ENCODE measurements at places on chromosomes 1 and 21.

DNA sequence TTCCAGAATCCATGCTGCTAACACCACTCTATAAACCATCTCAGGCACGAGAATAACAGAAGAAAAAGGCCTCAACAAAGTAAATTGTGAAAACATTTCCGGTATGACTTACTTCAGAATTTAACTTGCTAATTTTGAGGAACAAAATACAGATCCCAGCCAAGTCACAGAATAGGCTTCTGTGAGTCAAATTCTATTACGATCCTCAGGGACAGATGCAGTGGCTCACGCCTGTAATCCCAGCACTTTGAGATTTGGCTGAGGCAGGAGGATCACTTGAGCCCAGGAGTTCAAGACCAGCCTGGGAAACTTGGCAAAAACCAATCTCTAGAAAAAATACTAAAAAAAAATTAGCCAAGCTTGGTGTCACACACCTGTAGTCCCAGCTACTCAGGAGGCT is 8.8 kb upstream of the CCDC27 start:
- DNase-seq, result no peak

GRCh38 chr1:241499910-241500309 is 19.6 kb downstream of the FH start:
- peak; percentile 62 for DNase-seq

DNA sequence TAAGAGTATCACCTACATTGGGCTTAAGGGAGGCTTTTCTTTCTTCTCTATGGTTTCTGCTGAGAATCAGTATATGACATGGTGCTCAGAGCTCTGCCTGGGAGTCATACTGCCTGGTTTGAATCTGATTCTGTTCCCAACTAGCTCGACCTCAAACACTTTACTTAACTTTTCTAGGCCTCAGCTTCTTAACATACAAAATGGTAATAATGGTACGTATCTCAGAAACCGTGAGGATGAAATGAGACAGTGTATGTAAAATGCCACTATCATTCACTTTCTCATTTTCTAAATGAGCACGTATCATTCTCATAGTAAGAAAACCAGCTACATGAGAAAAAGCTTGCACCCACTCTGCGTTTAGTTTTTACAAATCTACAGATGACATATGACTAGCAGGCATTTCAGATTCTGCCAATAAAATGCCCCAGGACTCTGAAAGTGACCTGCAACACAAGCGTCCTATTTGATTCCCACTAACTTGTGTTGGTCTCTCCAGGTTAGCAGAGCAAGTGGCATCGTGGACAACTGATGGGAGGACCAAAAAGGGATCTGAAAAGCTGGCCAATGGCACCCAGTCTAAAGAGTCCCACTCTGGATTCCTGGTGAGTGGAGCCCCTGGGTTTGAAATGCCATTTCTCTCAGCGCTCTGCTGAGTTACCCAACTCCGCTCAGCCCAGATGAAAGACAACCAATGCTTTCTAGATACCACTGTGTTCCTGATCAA is 6.1 kb downstream of the CTNNBIP1 start:
- DNase-seq, result no peak

DNA sequence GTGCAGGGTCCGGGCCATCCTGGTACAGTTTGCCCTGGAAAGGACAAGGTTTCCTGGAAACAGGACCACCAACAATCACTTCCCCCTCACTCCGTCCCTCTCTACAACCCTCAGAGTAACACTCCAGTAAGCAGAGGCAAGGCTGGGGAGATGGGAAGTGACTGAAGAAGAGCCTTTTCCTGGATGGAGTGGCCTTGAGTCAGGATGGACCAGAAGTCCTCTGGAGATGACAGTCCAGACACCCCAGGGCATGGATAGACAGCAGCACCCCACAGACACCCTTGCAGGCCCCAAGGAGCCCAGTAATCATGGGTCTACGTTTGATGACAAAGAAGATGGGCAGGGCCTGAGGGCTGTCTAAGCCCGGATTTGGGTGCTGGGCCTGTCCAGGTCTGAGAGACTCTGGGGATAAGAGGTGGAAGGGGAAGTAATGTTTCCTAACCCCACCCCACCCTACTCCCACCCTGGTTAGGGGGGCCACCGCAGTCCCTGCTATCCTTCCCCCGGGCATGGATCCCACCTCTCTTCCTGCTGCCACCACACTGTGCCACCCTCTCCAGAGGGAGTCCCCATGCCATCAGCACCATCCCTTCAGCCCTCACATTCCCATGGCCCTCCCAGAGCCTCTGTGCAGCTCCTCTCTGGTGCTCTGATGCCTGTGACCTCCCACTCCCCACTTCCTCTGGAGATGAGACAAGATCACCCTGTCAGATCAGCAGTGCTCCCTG is 7.2 kb upstream of the S100A8 start:
- DNase-seq, result no peak

DNA sequence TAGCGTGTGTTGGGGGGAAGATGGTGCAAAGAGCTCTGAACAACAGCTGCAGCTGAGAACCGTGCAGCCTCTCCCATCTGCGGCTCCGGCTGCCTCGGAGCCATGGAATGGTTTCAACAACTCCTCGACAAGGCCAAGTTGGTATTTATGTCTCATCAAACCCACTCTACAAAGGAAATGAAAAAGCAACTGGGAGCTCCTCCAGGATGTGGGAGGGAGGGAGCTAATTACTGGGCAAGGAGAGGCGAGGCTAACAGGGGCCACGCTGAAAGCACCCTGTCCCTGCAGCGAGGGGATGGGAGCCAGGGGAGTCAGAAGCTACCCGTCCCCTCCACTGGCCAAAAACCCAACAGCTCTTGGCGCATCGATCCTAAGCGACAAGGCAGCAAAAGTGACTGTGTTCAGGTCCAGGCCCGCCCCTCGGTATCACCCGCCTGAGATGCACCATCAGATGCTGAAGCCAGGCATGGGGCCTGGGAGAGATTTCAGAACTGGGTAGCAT is 63.1 kb downstream of the ACOT7 start:
- DNase-seq, result peak; percentile 82

DNA sequence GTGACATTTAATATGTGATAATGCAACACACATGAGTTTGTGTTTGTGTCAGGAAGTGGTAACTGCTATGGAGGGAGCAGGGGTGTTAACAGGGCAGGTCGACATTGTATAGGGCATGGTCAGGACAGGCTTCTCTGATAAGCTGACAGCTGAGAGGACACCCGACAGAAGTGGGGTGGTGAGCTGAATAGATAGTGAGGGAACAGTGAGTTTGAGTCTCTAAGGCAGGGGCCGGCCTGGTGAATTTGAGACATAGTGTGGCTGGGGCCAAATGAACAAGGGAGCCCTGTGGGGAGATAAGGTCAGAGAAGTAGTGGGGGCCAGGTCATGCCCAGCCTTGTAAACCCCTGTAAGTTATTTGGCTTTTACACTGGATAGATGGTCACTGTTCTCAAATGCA is 217.4 kb upstream of the KIAA0040 start:
- no peak for DNase-seq

- peak; percentile 17 for DNase-seq
Observed at GRCh38 chr1:93810316-93810715, 68.7 kb downstream of the DNTTIP2 start.

DNA sequence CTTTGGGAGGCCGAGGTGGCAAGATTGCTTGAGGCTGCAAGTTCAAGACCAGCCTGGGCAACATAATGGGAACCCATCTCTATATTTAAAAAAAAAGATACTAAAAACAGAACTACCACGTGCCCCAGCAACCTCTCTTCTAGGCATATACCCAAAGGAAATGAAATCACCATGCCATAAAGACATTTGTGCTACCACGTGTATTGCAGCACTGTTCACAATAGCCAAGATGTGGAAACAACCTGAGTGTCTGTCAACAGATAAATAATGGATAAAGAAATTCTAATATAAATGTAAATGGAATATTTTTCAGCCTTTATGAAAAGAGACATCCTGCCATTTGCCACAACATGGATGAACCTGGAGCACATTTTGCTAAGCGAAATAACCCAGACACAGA is 128.6 kb downstream of the PCNX2 start:
- no peak for DNase-seq

DNA sequence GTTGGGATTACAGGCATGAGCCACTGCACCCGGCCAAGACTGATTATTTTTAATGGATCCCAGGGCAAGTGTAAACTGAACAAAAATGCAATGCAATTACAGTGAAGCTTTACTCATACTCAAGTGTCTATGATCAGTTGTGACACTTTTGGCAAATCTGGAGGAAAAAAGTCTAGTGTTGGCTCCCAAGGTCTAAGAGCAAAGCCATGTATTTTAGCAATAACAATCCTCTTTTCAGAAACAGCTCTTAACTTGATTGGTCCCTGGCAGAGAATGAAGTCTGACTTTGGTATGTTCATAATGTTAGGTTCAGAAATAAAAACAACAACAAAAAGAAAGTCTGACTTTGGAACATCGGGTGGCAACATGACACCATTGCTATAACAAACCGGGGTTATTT is 40.2 kb upstream of the C1orf53 start:
- no peak for DNase-seq

GRCh38 chr1:56586502-56586901 is 7.1 kb upstream of the PLPP3 start:
- no peak for DNase-seq

DNA sequence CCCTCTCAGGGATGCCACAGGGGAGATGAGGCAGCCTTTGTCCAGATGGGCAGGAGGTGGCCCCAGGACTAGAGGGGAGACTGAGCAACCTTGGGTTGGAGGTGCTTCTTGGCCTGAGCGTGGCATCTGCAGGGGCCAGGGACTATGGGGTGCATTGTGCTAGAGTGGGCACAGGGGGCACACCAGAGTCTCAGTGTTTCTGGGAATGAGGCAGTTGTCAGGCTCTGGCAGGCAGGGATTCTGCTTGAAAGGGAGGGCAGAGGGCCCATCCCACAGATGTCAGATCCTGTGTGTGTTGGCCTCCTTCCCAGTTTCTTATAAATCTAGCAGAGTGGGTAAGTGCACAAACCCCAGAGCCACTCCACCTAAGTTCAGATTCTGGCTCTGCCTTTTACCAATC is 13.7 kb downstream of the LGR6 start:
- peak; percentile 73 for DNase-seq

GRCh38 chr1:234704106-234704887 is 94.3 kb upstream of the IRF2BP2 start:
- no peak for DNase-seq

DNA sequence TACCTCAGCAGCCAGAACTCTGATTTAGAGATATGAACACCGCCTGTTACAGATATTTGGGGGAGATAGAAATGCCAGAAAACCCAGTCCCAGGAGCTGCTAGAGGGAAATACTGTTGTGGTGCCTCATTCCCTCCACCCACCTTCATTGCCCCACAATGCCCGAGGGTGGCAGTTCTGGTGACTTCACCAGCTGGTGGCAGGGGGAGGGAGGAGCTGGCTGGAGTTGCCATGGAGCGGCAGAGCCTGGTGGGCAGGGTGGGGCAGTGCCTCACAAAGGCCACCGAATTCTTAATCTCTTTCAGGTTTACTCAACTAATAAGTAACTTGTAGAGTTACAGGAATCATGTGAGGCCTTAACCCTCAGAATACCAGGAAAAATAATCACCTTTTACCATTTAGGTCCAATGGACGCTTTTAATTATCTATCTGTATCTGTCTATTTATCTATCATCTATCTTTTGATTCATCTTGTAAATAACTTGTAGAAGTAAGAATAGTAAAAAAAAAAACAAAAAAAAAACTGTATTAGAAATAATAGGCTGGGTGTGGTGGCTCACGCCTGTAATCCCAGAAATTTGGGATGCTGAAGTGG is 11.7 kb upstream of the S100A11 start:
- no peak for DNase-seq

- no peak for DNase-seq
Observed at GRCh38 chr1:151822404-151822803, 9.2 kb downstream of the RORC start.

Data from IMR-90 (cell line).